Putamen (tissue), 1 donor: ENCODE measurements at places on chromosomes 12 and 14.

DNA sequence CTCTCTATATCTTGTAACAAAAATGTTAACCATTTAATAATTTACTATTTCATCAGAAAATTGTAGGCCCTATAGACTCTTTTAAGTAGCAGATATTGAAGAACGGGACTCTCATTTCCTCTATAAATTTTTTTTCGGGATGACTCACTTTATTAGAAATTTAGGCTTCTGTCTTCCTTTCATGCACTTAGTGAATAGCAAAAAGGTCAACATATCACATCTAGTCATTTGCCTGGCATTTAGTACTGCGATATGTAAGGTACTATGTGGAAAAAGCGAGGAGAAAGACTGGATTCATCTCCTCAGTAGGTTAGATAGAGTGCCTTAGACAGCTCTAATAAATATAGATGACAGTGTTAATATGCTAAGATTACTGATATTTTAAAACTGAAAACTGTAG is 166.3 kb upstream of the PTPRQ start:
- no peak for DNase-seq

GRCh38 chr14:50312734-50313054 is 570 bp downstream of the DMAC2L start:
- no peak for DNase-seq

DNA sequence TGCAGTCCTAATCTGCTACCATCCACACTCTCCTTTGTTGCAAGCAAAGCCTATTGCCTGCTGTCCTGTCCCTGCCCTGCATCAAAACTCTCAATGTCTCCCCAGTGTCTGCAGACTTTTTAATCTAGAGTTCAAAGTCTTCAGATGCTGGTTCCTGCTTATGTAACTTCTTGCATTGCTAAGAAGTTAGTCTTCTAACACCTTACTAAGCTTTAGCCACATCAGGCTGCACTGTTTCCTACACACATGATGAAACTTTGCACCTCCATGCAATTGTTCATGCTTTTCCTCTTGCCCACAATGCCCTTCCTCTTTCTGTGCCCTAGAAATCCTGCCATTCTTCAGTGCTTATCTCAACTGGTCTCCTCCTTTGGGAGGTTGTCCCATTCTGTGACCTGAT is 16.2 kb upstream of the DICER1 start:
- no peak for DNase-seq

- DNase-seq: no peak
These were observed 238.9 kb downstream of the CHST11 start for GRCh38 chr12:104695453-104696148.

- no peak for DNase-seq
These were observed 196.6 kb upstream of the EGLN3 start for GRCh38 chr14:34147461-34147860.

DNA sequence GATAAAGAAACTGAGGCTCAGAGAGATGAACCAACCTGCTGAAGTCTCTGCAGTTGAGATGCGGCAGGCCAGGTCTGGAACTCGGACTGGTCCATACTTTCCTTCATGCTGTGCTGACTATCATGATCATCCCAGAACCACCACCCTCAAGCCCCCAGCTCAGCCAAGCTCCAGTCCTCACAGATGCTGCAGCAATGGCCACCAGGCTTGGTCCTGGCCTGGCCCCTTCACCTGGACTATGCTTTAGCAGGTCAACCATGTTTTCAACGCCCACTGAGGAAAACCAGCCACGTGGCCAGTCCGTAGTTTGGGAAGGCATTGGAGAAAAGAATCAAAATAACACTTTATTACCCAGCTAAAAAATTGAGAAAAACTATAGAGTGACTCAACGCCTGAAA is 1.4 kb downstream of the GPR68 start:
- no peak for DNase-seq

GRCh38 chr12:98678236-98678945 is 33.3 kb downstream of the APAF1 start:
- no peak for DNase-seq

GRCh38 chr12:1184402-1184801 is 193.4 kb downstream of the ERC1 start:
- DNase-seq: no peak

- DNase-seq: no peak
These were observed 349 bp upstream of the FAM177A1 start for GRCh38 chr14:35045798-35046047.

GRCh38 chr14:27862684-27863083 is 903.9 kb upstream of the FOXG1 start:
- no peak for DNase-seq

DNA sequence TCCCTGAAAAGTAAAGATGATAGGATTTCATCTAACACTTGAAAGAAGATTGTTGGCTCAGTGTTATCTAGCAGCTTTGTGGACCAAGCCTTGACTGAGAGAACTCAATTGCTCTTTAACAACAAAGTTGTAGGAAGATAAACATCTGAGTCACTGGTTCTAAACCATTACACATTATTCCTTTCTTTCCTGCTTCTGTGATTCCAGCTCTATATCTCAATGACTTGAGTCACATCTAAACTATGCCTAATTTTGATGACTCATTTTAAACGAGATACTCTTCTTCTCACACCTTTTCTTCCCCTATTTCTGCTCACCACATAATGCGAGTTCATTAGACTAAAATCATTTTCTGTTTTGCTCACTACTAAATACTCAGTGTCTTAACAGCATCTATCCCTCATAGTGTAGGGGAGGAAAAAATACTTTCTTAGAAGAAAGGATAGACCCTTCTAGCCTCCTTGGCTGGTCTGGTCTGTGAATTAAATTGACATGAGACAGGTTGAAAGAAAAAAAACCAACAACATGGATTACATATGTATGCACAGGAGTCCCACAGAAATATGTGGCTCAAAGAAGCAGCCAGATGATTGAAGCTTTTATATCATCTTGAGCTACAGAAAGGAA is 201.4 kb downstream of the C12orf50 start:
- no peak for DNase-seq

DNA sequence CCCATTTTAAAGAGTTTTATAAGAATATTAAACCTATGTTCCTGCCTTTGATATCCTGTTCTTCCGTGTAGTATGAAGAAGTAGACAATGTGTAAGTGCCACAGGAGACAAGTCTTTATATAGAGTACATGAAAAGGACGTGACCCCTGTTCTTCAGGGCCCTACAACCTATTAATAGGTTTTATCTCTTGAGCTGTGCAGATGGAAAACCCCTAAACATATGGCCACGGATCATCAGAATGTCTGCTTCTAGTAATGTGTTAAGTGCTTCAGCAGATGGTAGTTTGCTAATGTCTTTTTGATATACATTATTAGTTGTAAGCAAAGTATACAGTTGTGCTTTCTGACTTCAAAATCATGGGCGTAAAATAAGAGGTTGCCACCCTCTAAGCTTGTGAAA is 228.5 kb downstream of the PTPRO start:
- no peak for DNase-seq

DNA sequence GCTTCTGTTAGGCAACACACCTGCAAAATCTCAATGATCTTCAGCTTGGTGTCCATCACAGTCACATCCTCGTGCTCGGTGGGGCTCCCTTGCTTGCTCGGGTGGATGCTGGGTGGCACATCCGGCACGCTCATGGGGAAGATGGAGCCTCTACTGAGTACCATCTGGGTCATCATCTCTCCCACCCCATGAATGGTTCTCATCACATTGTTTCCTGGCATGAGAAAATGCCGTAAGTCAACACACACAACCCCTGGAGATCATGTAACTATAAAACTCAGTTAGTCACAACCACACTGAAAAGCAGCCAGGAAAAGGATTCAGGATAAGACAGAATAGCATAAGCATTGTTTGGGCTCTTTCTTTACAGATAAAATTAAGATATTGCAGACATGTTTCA is 201.1 kb downstream of the ITPR2 start:
- DNase-seq: no peak

DNA sequence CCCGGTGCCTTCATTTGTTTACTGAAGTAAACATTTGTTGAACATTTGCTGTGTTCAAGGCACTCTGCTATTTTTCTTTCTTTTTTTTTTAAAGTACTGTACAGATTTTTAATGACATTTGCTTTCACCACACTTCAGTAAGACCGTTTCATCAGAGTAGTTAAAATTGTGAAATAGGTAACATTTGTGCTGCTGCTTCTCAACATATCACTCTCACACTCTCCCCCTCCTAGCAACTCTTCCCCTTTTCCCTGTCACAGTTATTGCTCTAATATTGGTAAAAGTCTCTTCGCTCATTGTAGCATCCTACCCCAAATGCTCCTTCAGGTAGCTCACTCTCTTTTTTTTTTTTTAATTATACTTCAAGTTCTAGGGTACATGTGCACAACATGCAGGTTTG is 49.6 kb downstream of the SRGAP1 start:
- DNase-seq: no peak

- DNase-seq: no peak
These were observed 2.4 kb downstream of the CRIP2 start for GRCh38 chr14:105476831-105477659.

DNA sequence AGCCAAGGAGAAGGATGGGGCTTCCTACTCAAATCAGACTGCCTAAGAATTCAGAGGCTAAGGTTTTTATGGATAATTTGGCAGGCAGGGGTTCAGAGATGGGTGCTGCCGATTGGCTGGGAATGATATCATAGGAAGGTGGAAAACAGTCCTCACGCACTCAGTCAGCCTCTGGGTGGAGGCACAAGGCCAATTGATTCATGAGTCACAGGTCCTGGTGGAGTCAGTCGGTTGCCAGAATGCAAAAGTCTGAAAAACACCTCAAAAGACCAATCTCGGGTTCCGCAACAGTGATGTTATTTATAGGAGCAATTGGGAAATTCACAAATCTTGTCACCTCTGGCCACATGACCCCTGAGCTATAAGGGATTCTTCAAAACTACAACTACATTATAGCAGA is 105.5 kb downstream of the GXYLT1 start:
- DNase-seq: no peak

DNA sequence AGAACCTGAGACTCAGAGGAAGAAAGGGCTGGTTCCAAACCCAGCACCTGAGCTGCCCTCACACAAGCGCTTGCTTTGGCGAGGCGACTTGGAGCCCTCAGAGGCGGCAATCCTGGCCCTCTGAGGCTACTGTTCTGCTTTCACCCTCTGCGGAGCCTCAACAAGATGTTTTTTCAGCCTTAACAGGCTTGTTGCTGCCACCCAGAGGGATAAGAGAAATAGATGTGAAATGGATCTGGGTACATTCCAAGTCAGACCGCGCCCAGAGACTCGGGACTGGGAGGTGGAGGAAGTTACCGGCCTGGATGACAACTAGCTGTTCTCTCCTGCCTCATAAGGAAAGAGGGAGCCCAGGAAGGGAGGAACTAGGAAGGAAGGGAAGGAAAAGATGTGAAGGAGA is 89.6 kb downstream of the TTC7B start:
- DNase-seq: peak; percentile 55

DNA sequence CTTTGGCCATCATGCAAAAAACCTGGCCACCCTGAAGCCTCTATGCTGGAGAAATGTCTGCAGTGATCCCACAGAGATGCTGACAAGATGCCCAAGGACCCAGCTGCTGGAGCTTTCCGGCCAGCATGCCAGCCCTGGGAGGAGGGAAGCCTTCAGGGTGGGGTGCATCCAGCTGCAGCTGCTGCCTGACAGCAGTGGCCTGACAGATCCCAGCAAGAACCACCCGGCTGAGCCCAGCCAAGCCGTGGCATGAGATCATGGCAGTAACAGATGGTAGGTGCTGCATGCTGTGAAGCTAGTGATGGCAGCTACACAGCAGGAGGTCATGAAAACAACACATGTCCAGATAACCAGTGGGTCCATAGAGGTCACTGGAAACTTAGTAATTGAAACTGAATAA is 13.8 kb downstream of the CLBA1 start:
- DNase-seq: no peak
